ENCODE measurements at places on chromosomes 3 and 15. TPM values are rescaled to one million over a fixed set of nuclear protein-coding genes. Genes with fewer than 3 reads are reported as not detected.

Gene LMAN1L
- total RNA-seq: 0.15 TPM

Gene BOC
- total RNA-seq: 3.3 TPM

Gene IL12A
- total RNA-seq: 7.4 TPM

Gene ZFAND6
- total RNA-seq: 114 TPM

Gene GHSR
- not detected for total RNA-seq

Gene POLQ
- 0.99 TPM for total RNA-seq

Gene GOLGA8S
- 0.15 TPM for total RNA-seq

Gene GAP43
- 0.33 TPM for total RNA-seq

Gene UBP1
- 48.0 TPM for total RNA-seq

Gene TCAIM
- total RNA-seq: 34.1 TPM

Gene NANOGP8
- 0.15 TPM for total RNA-seq

Gene RAB6B
- total RNA-seq: 1.2 TPM

Gene STRA6
- 0.83 TPM for total RNA-seq

Gene MRAS
- 20.1 TPM for total RNA-seq

Gene CFAP91
- 0.44 TPM for total RNA-seq

Gene ALDH1A2
- 2.3 TPM for total RNA-seq

Gene TMEM207
- total RNA-seq: not detected

Gene MAPKBP1
- total RNA-seq: 24.3 TPM

Gene CCR8
- not detected for total RNA-seq

Gene CFAP100
- total RNA-seq: not detected

Data from smooth muscle cell of trachea (primary cell).